HTR-8/SVneo (cell line): ENCODE measurements at places on chromosomes 5 and 9.

GRCh38 chr9:110049699-110050450 lies 158.1 kb downstream of the C9orf152 start:
- DNase-seq: no peak

DNA sequence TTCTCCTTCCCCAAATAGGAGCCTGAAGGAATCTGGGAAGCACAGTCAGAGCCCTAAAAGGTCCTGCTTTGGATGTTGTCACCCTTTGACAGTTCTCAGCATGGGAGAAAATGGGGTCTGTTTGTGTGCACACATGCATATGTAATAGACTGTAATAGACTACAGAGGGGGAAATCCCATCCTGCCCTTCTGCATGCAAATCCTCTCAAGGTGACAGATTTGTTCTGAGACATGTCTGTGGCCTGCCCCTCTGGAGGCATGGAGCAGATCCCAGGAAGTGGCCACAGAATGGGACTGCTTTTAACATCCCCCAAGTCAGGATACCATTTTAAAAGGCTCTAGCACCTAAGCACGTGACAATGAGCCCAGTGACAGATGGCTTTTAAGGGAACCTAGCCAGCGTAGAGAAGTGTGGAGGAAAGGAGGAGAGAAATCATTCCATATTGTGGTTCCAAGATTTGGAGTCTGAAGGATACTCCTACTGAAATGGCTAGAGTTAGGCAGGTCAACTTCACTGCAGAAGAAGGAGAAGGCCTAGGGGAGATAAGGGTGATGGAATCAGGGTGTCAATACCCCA lies 483.5 kb downstream of the SPOCK1 start:
- no peak for DNase-seq

- DNase-seq: no peak
Observed at GRCh38 chr5:173324115-173325001, 3.9 kb downstream of the STC2 start.

- DNase-seq: no peak
Observed at GRCh38 chr9:105416840-105417239, 31.0 kb upstream of the FSD1L start.

DNA sequence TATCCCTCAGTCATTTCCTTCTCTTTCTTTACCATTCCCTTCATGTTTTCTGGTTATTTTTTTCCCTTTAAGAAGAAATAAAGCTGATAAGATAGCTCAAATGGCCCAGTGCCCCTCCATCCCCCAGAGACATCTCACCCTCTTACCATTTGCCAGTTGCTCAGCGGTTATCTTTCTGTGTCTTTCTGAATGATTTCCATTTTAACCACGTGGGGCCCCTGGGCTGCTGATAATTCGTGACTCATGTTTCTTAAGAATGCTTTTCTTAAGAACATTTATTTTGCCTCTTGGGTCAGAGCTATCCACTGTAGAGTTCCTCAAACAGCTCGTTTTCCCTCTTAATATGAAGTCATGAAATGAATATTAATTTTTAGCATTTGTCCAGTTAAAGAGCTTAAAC lies 147.8 kb downstream of the MAST4 start:
- no peak for DNase-seq
